GM23248 (cell line): ENCODE measurements at places on chromosomes 16 and 17. TPM values are rescaled to one million over a fixed set of nuclear protein-coding genes. Genes with fewer than 3 reads are reported as not detected.
A peak's percentile ranks its signal among the peaks of the same experiment; 100 is the strongest.

Gene SLC47A2
- not detected in 2 replicates for total RNA-seq

Gene TSPAN10
- total RNA-seq, result 2.6 and 3.9 TPM in 2 replicates

Gene POLG2
- 3.4 and 3.7 TPM in 2 replicates for total RNA-seq

Gene PKMYT1
- 11.0 and 15.6 TPM in 2 replicates for total RNA-seq

DNA sequence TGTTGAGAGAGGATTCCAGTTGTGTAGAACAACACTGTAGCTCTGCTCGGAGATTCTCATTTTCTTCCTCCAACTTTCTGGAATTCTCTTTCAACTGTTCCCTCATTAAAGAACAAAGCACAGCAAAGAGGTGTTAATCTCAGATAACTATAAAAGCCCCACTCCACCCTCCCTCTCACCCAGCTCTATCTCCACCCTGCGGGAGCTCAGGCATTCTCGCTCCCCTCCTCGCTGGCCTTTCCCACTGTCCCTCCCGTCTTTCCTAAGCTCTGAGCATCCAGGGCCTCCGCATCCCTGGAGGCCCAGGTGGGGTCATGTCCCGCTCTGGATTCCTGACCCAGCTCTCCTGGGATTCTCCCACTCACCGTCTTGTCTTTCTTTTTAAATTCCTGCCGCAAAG, 35.1 kb downstream of the DHX38 start:
- H3K4me3 ChIP-seq, result no peak overlapping the region
- no peak overlapping the region for H3K27ac ChIP-seq
- H3K27me3 ChIP-seq, result no peaks in the 10 kb centered on the region
- no peaks in the 10 kb centered on the region for H3K4me1 ChIP-seq
- no peak for DNase-seq
- no peaks in the 10 kb centered on the region for H3K36me3 ChIP-seq

GRCh38 chr16:26993963-26994362, 72.8 kb upstream of the C16orf82 start:
- no peaks in the 10 kb centered on the region for H3K36me3 ChIP-seq
- H3K4me1 ChIP-seq, result peaks cover 17% of the 10 kb centered on the region
- no peaks in the 10 kb centered on the region; the same call in 1 of the 2 replicates for H3K27me3 ChIP-seq
- H3K27ac ChIP-seq, result peak overlapping the region; percentile 45; the same call in 1 of the 2 replicates
- peak; percentile 77 for DNase-seq
- H3K4me3 ChIP-seq, result peak overlapping the region; percentile 46

DNA sequence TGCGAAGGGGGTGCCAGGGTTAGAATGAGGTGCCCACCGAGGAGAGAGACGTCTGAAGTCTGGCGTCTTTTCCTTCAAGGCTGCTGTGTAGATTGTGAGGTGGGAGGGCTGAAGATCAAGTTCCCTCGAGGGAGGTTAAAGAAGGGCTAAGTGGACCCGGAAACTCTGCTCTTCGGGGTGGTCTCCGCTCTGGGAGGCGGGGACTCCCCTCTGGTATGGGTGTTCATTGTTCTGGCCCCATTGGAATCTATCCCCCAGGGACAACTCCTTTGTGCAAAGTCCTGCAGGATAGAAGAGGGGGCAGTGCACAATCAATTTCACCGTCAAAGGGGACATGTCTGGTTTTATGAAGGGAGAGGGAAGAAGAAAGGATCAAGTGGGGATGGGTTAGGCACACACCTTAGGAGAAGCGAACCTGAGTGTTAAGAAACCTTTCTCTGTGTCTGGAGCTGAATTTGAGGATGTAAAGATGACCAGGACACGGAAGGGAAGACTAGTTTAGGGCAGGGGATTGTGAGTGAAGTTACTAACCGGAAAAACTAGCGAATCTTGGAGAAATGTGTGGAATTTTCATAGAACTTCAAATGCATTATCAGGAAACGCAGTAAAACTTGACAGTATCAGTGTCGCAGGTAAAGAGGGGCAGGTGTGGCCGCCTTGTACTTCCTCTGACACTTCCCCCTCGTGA, 809 bp upstream of the RAB34 start:
- H3K36me3 ChIP-seq, result peaks cover 35% of the 10 kb centered on the region; the same call in 1 of the 2 replicates
- H3K27me3 ChIP-seq, result no peaks in the 10 kb centered on the region
- peak overlapping the region; percentile 83 for H3K4me3 ChIP-seq
- peak; percentile 39 for DNase-seq
- peak overlapping the region; percentile 87 for H3K27ac ChIP-seq

DNA sequence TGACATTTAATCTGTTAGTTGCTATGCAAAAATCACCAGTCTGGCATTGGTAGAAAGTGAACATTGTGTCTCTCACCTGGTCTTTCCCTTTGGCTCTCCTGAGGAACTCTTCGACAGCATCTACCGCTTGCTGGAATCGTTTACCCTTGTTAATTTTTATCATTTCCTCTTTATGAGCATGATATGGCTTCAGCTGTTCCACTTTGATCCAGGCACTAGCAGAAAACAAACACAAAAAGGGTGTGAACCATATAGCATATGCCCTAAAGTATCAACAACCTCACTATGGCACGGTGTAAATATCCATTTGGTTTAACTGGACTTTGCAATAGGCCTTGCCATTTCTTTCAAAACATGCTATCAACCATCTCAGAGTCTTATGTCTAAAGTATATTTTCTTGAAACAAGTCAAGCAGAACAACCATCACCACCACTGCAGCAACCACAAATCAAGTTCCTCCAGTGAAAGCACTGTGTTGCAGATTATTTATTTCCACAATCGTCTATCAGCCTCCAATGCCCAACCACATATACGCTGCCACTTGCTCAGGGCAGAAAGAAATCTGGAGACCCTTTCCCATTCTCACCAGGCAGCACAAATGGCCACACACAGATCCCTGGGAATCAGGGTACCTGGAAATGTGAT, 14.3 kb downstream of the GLYR1 start:
- no peaks in the 10 kb centered on the region for H3K4me1 ChIP-seq
- DNase-seq, result no peak
- H3K4me3 ChIP-seq, result no peak overlapping the region
- no peak overlapping the region for H3K27ac ChIP-seq
- H3K27me3 ChIP-seq, result no peaks in the 10 kb centered on the region

- H3K4me1 ChIP-seq, result 0 out of 2 replicates have a peak, but pooled peaks cover 7% of the 10 kb centered on the region
- no peak for DNase-seq
- no peaks in the 10 kb centered on the region for H3K36me3 ChIP-seq
- H3K27ac ChIP-seq, result no peak overlapping the region
- no peak overlapping the region for H3K4me3 ChIP-seq
Measured at GRCh38 chr16:83350481-83350880, 457.3 kb upstream of the HSBP1 start.

DNA sequence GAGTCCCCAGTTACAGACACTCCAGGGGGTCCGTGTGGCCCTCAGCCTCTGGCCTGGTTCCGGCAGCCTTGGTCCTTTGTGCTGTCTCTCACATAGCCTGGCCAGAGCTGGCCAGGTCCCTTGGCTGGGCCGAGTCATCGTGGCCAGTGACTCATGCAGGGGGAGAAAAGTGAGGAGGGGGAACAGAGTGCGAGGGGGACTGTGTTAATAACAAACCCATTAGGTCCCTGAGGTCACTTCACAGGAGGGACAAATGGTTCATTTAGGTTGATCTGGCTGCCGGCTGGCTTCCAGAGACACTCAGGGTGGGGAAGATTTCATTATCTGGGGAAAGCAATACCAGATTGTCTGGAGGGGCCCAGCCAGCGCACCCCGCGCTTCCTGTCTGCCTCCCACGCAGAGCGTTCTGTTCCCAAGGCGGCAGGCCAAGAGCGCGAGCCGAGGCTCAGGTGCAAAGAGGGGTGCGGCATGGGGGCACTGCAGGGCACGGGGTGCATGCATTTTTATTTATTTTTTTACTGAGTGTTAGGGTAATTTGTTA, 223.1 kb downstream of the SEC14L1 start:
- H3K4me1 ChIP-seq, result peaks cover 44% of the 10 kb centered on the region
- peak; percentile 74 for DNase-seq
- H3K27ac ChIP-seq, result peak overlapping the region; percentile 88
- no peaks in the 10 kb centered on the region for H3K27me3 ChIP-seq
- no peaks in the 10 kb centered on the region for H3K36me3 ChIP-seq

- peaks cover 81% of the 10 kb centered on the region for H3K4me1 ChIP-seq
- DNase-seq, result no peak
- H3K27me3 ChIP-seq, result no peaks in the 10 kb centered on the region
- H3K27ac ChIP-seq, result peak overlapping the region; percentile 96
- no peak overlapping the region for H3K4me3 ChIP-seq
- peaks cover 65% of the 10 kb centered on the region for H3K36me3 ChIP-seq
Measured at GRCh38 chr16:55496509-55497145, 12.2 kb upstream of the LPCAT2 start.

DNA sequence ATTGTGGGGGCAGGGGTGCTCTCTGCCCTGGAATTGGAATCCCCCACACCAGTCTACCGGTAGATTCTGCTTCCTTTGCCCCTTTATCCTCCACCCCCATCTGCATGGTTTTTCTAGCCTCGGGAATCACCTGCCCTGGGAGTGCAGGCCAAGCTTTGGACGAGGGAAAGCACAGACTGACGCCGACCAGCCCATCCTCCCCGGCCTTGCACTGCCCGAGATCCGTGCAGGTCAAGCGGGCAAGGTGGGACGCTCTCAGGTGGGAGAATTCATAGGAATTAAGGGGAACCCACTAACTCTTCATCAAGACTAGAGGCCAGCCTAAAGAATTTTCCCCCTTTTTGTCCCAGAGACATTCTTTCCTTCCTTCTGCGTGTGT, 9.9 kb upstream of the HOXB13 start:
- H3K27me3 ChIP-seq, result peaks cover 99% of the 10 kb centered on the region
- H3K4me1 ChIP-seq, result no peaks in the 10 kb centered on the region
- H3K36me3 ChIP-seq, result no peaks in the 10 kb centered on the region

GRCh38 chr16:19609359-19609758, 53.9 kb downstream of the VPS35L start:
- no peaks in the 10 kb centered on the region for H3K27me3 ChIP-seq
- H3K4me1 ChIP-seq, result peaks cover 37% of the 10 kb centered on the region
- no peak overlapping the region for H3K27ac ChIP-seq
